Fibroblast of skin of left biceps (primary cell): ENCODE measurements at places on chromosomes 1 and 21.

GRCh38 chr1:151594143-151594625, 17.7 kb upstream of the SNX27 start:
- no peak for DNase-seq

DNA sequence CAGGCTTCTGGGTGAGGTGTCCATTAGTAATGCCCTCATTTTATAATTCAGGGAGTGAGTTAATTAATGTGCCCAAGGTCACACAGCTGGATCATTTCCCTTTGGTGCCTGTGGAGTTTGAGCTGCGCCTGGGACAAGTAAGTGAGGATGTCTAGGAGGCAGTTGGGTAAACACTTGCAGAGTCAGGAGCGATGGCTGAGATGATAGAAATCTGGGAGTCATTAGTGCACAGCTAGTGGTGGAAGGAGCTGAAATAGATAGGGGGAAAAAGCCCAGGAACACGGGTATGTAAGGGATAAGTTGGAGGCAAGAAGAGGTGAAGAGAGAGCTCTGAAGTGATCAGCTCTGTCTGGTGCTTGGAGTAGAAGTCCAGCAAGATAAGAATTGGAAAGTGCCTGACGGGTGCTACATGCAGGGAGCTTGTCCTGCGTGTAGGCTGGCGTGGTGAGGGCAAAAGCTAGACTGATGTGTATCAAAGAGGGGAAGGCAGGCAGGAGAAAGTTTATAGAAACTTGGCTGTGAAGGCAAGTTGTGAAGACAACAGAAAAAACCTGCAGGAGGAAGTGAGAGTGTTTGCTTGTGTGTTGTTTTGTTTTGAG, 1.7 kb upstream of the SCAF4 start:
- peak; percentile 25 for DNase-seq

- DNase-seq, result no peak
Measured at GRCh38 chr1:205497351-205497750, 7.1 kb upstream of the CDK18 start.

GRCh38 chr1:36126797-36127500, 1.9 kb upstream of the COL8A2 start:
- no peak for DNase-seq

DNA sequence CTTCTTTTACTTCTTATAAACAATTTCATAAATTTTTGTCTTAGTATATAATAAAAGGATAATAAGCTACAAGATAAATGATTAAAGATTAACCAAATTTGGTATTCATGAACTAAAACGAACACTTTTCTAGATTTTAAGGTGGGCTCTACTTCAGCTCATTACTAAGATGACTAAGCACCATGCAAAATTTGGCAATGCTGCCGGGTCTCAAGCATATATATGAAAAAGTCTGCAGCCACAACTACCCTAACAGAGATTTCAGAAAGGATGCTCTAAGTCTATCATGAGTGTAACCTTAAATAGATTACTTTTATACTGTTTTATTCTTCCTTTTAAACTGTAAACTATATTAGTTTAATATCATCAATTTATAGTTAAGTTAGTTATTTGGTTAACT, 47.8 kb downstream of the BRWD1 start:
- no peak for DNase-seq

GRCh38 chr1:224939844-224940425, 10.5 kb downstream of the DNAH14 start:
- no peak for DNase-seq

DNA sequence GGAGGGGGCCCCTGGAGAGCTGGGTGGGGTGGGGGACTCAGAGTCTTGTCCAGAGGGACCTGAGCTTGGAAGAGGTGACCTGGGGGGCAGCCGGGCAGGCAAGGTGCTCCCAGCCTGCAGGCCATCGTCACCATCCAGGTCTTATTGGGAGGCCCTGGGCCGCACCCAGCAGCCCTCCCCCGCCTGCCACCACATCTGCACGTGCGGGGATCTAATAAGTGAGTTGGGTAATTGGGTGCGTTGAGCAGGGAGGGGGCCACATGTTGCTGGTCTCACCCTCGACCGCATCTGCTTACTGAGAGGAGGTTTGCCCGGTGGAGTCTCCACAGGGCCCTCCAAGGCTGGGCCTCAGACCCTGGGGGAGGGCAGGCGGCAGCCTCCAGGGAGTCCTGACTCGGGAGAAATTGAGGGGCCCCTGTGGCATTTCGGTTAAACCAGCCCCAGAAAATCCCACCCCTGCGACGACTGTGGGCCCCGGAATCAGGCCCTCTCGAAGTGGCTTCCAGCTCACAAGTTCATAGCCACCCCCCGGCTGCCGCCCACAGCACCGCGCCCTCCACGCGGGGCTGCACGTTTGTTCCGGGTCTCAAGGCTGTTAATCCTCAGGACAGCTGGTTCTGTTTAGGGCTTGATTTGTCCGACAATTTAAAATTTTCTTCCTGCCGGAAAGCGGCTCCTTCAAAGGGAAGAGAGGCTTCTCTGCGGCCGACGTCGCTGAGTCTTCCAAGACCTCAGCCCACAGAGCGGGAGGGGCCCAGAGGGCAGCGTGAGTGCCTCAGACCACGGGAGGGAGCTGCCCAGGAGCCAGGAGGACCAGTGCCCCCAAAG, 14.7 kb upstream of the COL6A2 start:
- DNase-seq, result peak; percentile 72

DNA sequence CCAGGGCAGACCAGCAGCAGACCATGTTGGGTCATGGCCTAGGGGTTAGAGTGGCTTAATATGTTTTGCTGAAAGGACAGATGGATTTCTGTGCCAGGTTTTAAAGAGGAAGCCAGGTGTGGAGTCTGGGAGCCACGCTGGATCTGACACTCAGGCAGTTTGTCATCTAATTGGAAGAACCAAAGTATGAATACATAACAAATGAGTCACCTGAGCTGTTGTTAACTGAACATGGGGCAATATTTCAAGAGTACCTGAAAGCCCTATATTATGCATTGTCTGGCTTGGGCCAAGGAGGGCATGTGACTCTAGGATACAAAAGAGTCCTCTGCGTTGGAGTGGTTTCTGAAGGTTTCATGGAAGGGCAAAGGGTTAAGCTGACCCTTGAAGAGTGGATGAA, 70.6 kb downstream of the LMO4 start:
- DNase-seq, result no peak

DNA sequence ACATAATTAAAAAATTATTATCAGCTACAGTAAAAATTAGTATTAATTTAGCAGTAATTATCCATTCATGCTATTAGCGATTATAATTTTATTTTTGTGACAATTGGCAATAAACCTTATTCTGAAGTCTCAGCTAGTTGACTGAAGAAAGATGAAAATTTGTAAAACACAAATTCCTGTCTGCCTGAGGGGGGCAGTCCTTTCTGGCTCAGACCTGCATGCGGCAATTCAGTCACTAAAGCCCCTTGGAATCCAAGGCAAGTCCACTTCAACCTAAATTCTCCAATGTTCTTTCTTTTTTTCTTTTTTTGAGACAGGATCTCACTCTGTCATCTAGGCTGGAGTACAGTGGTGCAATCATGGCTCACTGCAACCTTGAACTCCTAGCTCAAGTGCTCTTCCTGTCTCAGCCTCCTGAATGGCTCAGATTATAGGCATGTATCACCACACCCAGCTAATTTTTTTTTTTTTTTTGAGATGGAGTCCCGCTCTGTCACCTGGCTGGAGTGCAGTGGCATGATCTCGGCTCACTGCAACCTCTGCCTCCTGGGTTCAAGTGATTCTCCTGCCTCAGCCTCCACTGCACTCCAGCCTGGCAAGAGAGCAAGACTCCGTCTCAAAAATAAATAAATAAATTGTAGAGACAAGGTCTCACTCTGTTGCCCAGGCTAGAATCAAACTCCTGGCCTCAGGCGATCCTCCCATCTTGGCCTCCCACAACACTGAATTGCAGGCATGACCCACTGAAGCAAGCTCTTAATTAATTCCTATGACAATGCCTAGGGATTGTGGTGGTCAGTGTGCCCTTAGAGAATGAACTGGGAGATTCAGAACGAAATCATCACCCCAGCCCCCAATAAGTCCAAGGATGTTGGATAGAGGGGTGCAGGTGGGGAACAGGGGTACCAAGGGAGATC, 24.2 kb upstream of the ITPKB start:
- no peak for DNase-seq

GRCh38 chr1:203322500-203323179, 17.3 kb downstream of the BTG2 start:
- DNase-seq, result no peak

GRCh38 chr1:65281846-65282245, 27.5 kb upstream of the DNAJC6 start:
- no peak for DNase-seq

DNA sequence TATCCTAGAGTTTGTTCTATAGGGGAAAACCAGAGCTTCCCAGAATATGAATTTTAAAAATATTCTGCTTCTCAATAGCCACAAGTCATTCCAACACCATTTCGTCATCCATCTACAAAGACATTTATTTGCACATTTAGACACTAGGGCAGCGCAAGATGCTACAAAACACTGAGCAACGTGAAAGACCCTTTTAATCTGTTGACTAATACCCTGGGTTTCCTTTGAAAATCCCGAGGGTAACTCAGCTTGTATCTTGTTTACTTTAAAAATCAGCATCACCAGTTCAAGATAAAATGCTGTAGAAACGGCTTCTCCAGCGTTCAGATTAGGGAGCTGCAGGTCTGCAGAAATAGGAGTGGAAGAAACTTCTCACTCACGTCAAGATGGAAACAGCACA, 13.5 kb downstream of the PDPN start:
- DNase-seq, result no peak

- DNase-seq, result peak; percentile 33
Measured at GRCh38 chr1:27366411-27367159, at the start of gene MAP3K6. TSS of gene MAP3K6 (minus strand) at chr1:27366961. CDS start at chr1:27366597, 364 bp downstream.

GRCh38 chr1:29806646-29807319, 570.5 kb downstream of the PTPRU start:
- DNase-seq, result no peak

DNA sequence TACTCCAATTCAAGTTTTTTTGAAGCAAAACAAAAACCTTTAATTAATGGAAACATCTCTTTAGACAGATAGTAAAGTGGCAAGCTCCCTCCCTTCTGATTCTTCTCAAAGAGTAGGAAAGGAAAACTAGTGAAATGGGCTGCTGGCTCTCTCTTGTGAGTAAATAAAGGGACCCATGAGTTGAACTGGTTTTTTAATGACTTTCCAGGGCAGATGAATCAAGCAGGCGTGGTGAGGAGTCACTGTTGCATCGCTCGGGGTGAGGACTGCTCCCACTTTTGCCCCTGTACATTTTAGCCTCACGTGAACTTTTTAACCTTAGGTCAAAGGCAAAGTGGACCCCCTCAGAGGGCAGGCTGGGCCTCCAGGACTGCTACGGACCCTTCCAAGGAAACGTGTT, 64.8 kb downstream of the ABCA4 start:
- no peak for DNase-seq

- no peak for DNase-seq
Measured at GRCh38 chr1:5502311-5503194, 489.7 kb downstream of the NPHP4 start.

DNA sequence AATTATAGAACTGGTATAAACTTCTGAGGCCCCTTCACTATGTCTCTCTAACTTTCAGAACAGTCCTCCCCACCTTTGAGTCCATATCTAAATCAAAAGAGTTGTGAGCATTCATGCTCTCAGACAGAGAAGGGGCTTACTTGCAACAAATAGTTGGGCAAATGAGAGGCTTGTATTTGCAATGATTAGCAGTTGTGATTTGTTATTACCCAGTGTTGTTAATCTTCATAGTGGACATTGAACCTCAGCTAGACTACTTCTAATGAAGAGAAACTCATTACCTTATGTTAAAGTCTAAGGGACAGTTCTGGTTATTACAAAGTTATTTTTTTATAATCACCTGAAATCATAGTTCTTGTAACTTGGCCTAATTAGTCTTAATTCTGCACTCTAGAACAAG, 114.5 kb downstream of the RABGAP1L start:
- DNase-seq, result no peak

DNA sequence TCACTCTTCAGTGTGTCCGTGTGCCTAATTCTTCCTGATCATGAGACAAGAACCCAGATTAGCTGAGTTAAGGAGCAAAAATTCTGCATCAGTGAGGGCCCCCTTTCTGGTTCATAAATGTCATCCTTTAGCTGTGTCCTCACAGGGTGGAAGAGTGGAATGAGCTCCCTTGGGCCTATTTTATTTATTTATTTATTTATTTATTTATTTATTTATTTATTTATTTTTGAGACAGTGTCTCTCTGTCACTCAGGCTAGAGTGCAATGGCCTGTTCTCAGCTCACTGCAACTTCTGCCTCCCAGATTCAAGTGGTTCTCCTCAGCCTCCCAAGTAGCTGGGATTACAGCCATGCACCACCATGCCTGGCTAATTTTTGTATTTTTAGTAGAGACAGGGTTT, 131.7 kb downstream of the PATJ start:
- no peak for DNase-seq

- no peak for DNase-seq
Measured at GRCh38 chr1:60292140-60292539, 218.6 kb upstream of the C1orf87 start.

GRCh38 chr1:228079601-228080263, 2.8 kb upstream of the ARF1 start:
- no peak for DNase-seq

DNA sequence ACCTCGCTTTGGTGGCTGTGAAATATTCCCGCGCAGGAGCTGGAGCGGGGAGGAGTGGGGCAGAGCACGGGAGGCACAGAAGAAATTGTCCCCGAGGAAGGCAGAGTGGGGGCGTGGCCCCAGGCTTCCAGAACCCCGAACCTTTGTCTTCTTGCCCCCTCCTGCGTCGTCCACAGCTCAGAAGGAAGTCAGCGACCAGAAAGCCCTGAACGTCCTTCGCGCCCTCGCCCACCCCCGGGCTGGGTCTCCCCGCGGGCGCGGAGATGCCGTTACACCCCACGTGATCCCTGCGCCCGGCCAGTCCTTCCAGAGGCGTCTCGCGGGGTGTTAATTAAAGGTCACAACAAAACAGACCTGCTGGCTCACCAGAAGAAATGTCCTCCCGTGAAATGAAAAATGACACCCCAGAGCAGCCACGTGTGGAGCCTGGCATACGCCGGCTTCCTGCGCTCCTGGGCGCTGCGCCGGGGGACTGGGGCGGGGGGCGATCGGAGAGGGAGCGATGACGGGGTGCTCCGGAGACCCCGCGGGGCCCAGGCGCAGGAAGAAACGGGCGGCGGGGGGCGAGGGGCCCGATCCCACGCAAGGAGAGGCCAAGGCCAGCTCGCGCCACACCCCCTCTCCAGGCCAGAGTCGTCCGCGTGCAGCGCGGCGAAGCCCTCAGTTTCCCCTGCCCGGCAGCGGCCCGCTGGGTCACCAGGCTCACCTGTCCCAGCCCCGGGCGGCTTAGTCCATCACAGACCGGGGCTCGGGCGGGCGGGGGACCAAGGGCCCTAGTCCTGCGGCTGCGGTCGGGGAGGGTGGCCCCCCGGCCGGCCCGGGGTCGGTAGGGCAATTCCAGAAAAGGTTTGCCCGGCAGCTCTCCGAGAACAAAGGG, 995 bp upstream of the KIF26B start:
- DNase-seq, result no peak

DNA sequence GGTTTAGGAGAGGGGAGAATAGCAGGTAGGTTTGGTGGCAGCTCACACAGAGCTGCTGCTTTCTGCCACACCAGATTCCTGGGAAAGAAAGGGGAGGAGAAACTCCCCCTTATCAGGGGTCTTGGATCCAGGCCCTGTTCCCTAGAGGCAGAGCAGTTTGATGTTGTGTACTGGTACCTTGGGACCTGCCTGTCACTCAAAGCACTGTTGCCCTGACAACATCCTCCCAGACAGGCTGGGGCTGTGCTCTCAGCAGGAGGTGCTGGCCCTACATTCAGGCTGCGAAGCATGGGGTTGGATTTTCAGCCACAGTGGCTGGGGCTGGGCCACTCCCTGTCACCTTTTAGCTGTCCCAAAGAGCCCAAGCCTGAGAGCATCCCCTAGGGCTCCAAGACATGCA, 188.0 kb downstream of the GRIK3 start:
- DNase-seq, result no peak
